ENCODE measurements at places on chromosomes 11 and 22.

DNA sequence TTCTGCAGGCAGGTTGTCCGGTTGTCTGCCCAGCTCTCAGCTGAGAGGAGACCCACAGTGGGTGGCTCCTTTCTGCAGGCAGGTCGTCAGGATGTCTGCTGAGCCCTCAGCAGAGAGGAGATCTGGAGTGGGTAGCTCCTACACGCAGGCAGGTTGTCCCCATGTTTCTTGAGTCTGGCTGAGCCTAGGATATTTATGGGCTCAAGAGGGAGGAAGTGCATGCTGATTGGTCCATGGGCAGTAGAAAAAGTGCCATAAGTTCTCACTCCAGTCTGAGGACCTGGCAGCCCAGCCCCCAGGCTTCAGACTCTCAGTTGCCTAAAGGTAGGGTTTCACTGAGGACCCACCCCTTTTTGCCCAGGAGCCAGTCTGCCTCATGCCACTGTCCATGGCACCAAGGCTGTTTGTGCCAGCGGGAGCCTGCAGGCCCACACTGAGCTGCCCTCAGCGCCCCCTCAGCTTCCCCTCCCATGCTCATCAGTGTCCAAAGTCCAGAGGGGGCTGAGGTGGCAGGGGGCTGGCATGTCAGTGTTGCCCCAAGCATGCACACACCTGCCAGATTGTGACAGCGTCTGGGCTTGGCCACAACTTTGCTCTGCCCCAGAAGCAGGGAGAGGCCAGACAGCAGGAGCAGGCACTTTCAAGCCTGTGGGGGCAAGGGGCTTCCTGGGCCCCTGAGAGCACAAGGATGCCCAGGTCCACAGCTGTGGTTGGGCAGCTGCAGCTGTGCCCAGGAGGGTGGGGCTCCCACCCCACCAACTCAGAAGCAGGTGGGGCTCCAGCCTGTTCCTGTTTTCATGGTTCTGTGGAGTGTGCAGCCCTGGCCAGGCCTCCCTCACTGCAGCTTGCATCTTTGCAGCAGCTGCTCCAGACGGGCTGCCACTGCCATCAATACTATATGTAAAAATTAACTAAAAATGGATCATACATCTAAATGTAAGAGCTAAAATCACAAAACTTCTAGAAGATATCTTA is 3.8 kb upstream of the RNF141 start:
- no peak overlapping the region for H3K27ac ChIP-seq
- peaks cover 11% of the 10 kb centered on the region for H3K27me3 ChIP-seq
- H3K36me3 ChIP-seq, result no peaks in the 10 kb centered on the region
- peaks cover 11% of the 10 kb centered on the region for H3K4me1 ChIP-seq
- no peak for DNase-seq

DNA sequence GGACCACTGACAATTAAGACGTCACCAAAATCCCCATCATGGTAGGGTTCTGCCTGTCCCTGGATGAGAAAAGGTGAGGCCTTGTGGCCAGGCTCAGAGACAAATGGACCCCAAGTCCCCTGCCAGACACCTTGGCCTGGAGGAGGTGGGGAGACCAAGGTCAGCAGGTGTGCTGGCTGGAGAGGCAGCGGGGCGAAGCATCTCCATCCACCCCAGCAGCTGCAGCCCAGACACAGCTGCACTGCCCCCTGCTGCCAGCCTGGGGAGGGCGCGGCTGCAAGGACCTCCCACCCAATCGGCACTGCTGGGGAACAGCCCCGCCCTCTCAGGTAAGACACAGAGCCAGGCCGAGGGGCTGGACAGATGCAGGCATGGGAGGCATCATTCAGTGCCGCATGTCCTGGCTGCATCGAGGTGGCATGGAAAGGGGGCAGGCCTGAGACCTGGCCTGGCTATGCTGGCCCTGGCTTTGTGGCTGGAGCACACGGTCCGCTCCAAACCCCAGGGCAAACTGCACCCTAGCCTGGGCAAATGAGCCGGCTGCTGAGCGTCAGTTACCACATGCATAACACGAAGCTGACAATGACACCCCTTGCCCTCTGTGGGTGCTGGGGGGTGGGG is 12.2 kb upstream of the MFNG start:
- peaks cover 12% of the 10 kb centered on the region for H3K27me3 ChIP-seq
- no peak overlapping the region for H3K4me3 ChIP-seq
- no peaks in the 10 kb centered on the region for H3K36me3 ChIP-seq
- peaks cover 19% of the 10 kb centered on the region for H3K4me1 ChIP-seq
- DNase-seq, result peak; percentile 73
- no peak overlapping the region for H3K27ac ChIP-seq

GRCh38 chr11:63847363-63847762 is 8.5 kb downstream of the MARK2 start:
- no peak overlapping the region for H3K4me3 ChIP-seq
- no peak for DNase-seq
- H3K27me3 ChIP-seq, result no peaks in the 10 kb centered on the region
- H3K36me3 ChIP-seq, result peaks cover 59% of the 10 kb centered on the region
- H3K4me1 ChIP-seq, result peaks cover 73% of the 10 kb centered on the region
- H3K27ac ChIP-seq, result peak overlapping the region; percentile 19

GRCh38 chr11:74371269-74372052 is 26.8 kb downstream of the PGM2L1 start:
- no peak overlapping the region for H3K27ac ChIP-seq
- no peaks in the 10 kb centered on the region for H3K36me3 ChIP-seq
- H3K4me1 ChIP-seq, result no peaks in the 10 kb centered on the region
- DNase-seq, result no peak
- no peak overlapping the region for H3K4me3 ChIP-seq
- no peaks in the 10 kb centered on the region for H3K27me3 ChIP-seq

- no peaks in the 10 kb centered on the region for H3K36me3 ChIP-seq
- H3K4me1 ChIP-seq, result no peaks in the 10 kb centered on the region
- peaks cover 44% of the 10 kb centered on the region for H3K27me3 ChIP-seq
- no peak for DNase-seq
- H3K4me3 ChIP-seq, result no peak overlapping the region
Measured at GRCh38 chr11:31987118-31988005, 103.5 kb upstream of the RCN1 start.
